ENCODE measurements at places on chromosomes 1 and 21.
A peak's percentile ranks its signal among the peaks of the same experiment; 100 is the strongest.

GRCh38 chr1:160767395-160768294 is 28.3 kb upstream of the LY9 start:
- no peak for DNase-seq

- no peak for DNase-seq
These were observed 28.2 kb downstream of the BATF3 start for GRCh38 chr1:212671342-212672031.

- no peak for DNase-seq
These were observed 55.7 kb downstream of the PLEKHA6 start for GRCh38 chr1:204304067-204304466.

GRCh38 chr21:25885880-25886279 is 151.1 kb downstream of the GABPA start:
- no peak for DNase-seq

DNA sequence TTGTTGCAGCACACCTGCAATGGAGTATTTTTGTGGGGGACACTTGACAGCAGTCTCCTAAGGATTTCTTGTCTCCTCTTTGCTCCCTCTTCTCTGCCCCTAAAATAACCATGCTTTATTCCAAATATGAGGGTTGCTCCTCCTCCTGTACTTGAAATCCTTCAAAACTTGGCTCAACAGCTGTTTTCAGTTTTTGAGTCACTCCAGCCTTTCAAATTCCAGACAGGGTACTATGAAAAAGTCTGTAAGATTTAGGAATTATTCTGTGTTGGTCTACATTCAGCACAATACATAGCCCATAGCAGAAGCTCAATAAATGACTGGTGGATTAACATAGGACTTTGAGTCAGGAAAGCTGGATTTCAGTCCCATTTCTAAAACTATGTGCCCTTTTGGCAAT is 5.5 kb downstream of the AP4B1 start:
- DNase-seq: no peak

GRCh38 chr1:211735208-211736170 is 60.1 kb upstream of the NEK2 start:
- no peak for DNase-seq

- DNase-seq: peak; percentile 57
These were observed 40.4 kb downstream of the CASZ1 start for GRCh38 chr1:10755970-10756521.

DNA sequence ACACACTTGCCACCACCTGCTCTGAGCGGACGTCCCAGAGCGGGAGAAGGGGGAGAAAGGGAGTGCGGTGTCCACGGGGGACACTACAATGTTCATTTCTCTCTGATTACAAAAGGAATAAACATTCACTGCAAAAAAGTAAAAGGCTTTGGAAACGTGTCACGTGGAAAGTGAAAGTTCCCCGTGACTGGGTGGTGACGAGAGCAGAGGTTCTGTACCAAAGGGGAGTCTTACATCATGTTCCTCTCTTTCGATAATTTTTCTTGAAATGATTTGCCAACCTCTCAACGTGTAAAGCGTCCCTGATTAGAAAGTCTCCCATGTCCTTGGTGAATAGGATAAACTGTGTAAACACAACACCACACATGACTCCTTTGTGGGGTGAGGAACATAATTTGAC is 22.0 kb upstream of the PRDM15 start:
- DNase-seq: no peak
